Breast epithelium (tissue), 4 donors: ENCODE measurements at places on chromosomes 11 and 22. TPM values are rescaled to one million over a fixed set of nuclear protein-coding genes. Genes with fewer than 3 reads are reported as not detected.

Gene KLHDC7B
- 0.33 TPM for total RNA-seq

Gene KRTAP5-11
- not detected for total RNA-seq

Gene MMP27
- 2.1 TPM for total RNA-seq

Gene OR8G5
- not detected for total RNA-seq

Gene FAM180B
- 11.2 TPM for total RNA-seq

DNA sequence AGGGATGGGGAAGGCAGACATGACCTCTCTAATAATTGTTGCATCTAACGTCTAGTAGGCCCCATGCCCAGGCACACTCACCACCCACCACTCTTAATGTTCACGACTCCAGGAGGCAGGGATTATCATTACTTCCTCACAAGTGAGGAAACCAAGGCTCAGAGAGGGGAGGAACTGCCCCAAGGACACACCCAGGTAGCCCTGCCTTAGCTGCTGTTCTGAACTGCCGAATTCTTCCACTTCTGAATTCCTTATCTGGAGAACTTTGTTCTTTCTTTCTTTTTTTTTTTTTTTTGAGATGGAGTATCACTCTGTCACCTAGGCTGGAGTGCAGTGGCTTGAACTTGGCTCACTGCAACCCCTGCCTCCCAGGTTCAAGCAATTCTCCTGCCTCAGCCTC lies 16.7 kb downstream of the SLCO2B1 start:
- no peaks in the 10 kb centered on the region for H3K27me3 ChIP-seq
- H3K27ac ChIP-seq, result no peak overlapping the region
- no peaks in the 10 kb centered on the region for H3K4me1 ChIP-seq
- no peak for DNase-seq

GRCh38 chr11:66745356-66746235 lies 16.6 kb upstream of the SPTBN2 start:
- H3K4me1 ChIP-seq, result no peaks in the 10 kb centered on the region
- peak overlapping the region; percentile 91 for H3K27ac ChIP-seq
- no peaks in the 10 kb centered on the region for H3K27me3 ChIP-seq
- no peaks in the 10 kb centered on the region for H3K36me3 ChIP-seq
- peak overlapping the region; percentile 79 for H3K4me3 ChIP-seq

DNA sequence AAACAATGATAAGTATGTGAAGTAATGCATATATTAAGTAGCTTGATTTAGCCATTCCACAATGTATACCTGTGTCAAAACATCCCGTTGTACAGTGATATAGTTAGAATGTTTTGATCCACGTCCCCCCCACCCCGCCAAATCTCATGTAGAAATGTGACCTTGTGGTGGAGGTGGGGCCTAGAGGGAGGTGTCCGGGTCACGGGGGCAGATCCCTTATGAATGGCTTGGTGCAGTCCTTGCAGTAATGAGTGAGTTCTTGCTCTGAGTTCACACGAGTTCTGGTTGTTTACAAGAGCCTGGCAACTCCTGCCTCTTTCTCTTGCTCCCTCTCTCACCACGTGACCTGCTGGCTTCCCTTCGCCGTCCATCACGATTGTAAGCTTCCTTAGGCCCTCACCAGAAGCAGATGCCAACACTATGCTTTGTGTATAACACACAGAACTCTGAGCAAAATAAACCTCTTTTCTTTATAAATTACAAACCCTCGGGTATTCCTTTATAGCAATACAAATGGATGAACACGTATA lies 41.6 kb downstream of the FANCF start:
- DNase-seq, result no peak
- H3K27ac ChIP-seq, result no peak overlapping the region
- no peaks in the 10 kb centered on the region for H3K27me3 ChIP-seq
- H3K4me3 ChIP-seq, result no peak overlapping the region
- no peaks in the 10 kb centered on the region for H3K4me1 ChIP-seq

DNA sequence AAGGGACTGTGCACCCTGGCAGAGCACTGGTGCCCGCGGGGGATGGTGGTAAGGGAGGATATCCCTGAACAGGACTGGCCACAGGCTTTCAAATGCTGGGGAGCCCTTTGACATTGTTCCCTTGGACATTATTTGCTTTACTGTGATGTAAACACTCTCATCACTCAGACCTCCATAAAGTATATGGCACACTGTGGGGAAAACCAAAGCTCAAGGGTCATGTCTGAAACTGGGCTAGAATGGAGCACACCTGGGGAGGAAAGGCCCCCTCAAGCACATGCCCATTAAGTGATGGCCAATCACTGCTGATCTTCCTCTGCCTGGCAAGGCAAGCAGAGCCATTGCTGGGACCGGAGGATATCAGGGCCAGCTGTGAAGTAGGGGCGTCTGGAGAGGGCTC lies 60.9 kb upstream of the TENM4 start:
- H3K27me3 ChIP-seq, result no peaks in the 10 kb centered on the region
- no peak for DNase-seq
- H3K27ac ChIP-seq, result no peak overlapping the region
- no peaks in the 10 kb centered on the region for H3K4me1 ChIP-seq

- no peak for DNase-seq
- no peak overlapping the region for H3K4me3 ChIP-seq
- no peaks in the 10 kb centered on the region for H3K36me3 ChIP-seq
- no peaks in the 10 kb centered on the region for H3K4me1 ChIP-seq
Measured at GRCh38 chr11:131186629-131187101, 183.8 kb upstream of the NTM start.

DNA sequence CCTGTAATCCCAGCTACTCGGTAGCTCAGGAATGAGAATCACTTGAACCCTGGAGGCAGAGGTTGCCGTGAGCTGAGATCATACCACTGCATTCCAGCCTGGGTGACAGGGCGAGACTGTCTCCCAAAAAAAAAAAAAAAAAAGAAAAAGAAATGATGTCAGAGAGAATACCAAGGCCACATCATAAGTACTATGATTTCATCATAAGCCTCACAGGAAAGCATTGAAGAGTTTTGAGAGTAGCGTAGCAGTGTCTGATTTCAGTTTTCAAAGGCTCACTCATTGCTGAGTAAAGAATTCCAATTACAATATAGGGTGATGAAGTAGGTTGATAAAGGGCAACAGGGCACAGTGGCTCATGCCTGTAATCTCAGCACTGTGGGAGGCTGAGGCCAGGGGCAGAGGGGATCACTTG lies 88.8 kb downstream of the MRTFA start:
- H3K27ac ChIP-seq, result no peak overlapping the region
- no peaks in the 10 kb centered on the region for H3K4me1 ChIP-seq
- no peaks in the 10 kb centered on the region for H3K27me3 ChIP-seq
- no peaks in the 10 kb centered on the region for H3K36me3 ChIP-seq
